ENCODE measurements at places on chromosomes 2 and 18.

DNA sequence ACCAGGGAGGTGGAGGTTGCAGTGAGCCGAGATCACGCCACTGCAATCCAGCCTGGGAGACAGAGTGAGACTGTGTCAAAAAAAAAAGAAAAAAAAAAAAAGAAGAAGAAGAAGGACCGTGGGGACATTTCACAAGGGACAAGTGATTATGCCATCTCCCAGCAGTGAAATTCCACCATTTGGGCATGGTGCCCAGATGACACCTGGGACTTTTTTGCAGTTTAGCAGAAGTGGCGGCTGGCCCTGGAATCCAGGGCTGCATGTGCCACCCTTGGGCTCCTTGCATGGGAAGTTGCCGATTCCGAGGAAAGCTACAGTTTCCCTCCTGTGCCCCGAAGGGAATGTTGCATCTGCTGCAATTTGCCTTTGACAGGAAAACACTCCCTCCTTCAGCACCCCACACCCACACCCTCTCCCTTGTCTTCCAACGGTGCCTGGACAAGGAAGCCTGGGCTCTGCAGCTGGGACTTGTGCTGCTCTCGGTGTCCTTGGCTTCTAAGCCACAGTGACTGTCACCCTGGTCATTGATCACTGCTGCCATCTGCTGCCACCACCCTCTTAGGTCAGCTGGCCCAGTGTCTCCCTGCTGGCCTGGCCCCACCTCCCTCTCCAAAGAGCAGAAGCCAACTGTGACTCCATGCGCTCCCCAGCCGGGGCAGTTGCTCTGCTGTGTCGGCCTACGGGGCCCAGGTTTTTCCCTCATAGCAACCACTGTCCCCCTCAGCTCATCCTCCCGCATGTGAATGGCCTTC is 56.4 kb upstream of the LRRC30 start:
- no peak for DNase-seq

GRCh38 chr2:118442996-118443553 is 354.8 kb downstream of the INSIG2 start:
- no peak for DNase-seq

DNA sequence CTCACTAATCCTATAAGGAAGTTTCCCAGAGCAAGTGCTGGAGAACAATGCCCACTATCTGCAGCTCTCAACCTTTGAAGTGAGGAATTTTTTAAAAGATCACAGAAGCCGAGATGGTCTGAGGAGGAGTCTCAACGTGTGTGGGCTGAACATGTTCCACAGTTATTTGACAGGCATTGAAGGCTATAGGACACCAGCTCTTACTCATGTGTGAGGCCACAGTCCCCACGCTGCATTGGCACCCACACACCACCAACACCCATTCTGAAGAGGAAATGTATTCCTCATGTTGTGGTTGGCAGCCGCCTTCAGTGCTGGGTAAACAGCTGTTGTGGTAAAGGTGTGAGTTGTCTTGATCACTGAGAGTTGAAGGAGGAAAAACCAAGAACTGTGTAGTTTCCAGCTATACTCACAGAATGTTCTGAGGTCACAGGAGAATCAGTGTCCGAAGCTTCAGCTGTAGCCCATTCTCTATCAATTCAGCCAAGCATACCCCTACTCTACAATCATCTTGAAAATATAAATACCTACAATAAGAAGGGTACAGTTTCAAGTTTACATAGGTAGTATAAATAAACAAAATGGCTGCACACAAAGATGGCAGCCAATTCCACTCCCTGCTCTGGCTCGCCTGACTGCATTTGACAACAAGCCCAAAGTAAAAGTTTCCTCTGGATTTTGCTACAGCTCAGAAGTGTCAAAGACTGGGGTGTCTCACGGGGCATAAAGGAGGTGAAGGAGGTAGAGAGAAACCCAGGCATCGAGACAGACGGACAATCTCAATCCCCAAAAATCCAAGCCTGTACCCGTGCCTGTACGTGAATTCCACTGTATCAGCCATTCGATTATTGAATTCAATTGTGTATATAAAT is 12.1 kb downstream of the CD226 start:
- peak; percentile 55 for DNase-seq

DNA sequence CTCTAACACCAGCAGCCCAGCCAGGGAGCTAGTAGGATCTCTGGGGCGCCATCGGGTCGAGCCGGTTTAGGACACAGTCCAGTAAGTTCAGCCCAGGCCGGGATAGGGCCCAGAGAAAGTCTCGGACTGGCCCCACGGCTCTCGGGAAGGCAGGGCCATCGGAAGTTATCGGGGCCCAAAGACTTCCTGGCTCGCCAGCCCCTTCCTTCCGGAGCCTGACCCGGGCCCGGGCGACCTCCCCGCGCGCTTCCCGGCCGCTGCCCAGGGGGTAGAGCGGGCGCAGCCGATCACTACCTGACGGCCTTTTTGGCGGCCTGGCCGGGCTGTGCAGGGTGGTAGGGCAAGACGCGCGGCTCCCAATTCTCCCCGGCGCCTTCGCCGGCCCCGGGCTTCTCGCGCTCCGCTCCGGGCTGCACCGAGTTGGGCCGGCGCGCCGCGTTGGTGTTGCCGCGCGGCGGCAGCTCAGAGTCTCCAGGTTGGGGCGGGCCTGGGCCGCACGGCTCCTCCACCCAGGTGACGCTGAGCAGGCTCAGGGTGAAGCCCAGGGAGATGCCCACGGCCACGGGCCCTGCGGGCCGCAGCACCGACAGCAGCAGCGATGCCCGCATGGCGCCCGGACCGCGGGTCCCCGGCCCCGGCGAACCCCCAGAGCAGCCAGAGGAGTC is 546 bp downstream of the CHPF start:
- DNase-seq: no peak
